Stimulated activated memory B cell treated with anti-CD40 and anti-IgM and Interleukin-4, amounts not matched to agents 10 μg/mL and 1 μg/mL and 100 μg/mL, for 72 hours (primary cell): ENCODE measurements at places on chromosomes 1 and 21.
A peak's percentile ranks its signal among the peaks of the same experiment; 100 is the strongest.

- ATAC-seq, result no peak
Observed at GRCh38 chr1:77636864-77637263, 45.6 kb downstream of the ZZZ3 start.

DNA sequence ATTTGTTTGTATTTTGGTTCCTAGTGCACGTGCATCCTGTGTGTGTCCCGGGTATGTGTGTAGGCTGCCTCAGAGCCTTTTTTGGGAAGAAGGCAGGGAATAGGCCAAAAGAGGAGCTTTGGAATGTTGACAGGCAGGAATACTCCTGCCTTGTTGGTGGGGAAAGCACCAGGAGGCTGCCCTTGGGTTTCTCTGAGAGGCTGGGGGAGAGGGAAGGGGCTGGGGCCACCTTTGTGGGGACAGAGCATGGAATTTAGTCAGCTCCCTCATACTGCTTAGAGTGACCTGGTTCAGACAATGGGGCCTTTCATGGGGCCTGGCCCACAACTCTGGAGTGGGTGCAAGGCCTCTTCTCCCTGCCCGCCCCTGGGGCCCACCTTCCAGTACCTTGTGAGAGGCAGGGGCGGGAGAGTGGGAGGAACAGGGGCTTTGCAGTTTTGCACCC, 31.3 kb downstream of the ACOT11 start:
- no peak for ATAC-seq

GRCh38 chr1:218351391-218352074, 6.4 kb downstream of the TGFB2 start:
- peak; percentile 69 for ATAC-seq

GRCh38 chr1:76942549-76942948, 75.3 kb downstream of the ST6GALNAC5 start:
- no peak for ATAC-seq

DNA sequence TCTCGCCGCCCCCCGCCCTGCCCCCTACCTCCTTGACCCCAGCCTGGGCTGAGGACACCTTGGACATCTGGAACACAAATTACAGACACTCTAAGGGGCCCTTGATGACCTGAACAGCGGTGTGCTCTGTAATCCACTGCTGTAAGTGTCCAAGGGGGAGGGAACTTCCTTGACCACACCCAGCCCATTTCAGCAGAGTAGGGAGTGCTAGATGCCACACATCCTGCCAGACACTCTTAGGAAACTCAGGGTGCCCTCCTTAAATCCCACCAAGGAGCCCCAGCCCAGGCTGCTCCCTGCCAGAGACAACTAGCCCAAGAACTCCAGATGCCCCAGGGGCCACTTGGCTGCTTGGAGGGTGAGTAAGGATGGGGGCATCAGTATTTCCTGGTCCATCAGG, 282.2 kb downstream of the RRAGC start:
- no peak for ATAC-seq

DNA sequence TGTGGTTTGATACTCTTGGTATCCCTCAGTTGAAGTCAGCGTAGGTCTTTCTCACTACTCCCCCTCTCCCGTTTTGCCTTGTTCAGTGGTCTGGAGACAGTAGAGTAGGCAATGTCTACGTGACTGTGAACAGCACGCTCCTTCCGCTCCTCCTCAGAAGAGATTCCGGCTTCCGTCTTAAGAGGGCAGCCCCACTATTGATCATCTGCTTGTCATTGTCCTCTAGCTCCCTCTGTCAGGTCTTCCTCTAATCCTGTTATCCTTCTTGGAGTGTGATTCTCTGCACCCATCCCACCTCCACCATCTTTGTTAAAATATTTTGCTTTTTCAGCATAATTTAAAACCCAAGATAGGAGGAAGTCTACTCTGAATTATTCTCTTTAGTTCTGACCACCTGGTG, 129.9 kb upstream of the KCNK2 start:
- no peak for ATAC-seq

- ATAC-seq, result no peak
Observed at GRCh38 chr1:229067546-229067945, 203.4 kb upstream of the RAB4A start.

GRCh38 chr1:10900251-10900651, 103.8 kb upstream of the CASZ1 start:
- ATAC-seq, result no peak

DNA sequence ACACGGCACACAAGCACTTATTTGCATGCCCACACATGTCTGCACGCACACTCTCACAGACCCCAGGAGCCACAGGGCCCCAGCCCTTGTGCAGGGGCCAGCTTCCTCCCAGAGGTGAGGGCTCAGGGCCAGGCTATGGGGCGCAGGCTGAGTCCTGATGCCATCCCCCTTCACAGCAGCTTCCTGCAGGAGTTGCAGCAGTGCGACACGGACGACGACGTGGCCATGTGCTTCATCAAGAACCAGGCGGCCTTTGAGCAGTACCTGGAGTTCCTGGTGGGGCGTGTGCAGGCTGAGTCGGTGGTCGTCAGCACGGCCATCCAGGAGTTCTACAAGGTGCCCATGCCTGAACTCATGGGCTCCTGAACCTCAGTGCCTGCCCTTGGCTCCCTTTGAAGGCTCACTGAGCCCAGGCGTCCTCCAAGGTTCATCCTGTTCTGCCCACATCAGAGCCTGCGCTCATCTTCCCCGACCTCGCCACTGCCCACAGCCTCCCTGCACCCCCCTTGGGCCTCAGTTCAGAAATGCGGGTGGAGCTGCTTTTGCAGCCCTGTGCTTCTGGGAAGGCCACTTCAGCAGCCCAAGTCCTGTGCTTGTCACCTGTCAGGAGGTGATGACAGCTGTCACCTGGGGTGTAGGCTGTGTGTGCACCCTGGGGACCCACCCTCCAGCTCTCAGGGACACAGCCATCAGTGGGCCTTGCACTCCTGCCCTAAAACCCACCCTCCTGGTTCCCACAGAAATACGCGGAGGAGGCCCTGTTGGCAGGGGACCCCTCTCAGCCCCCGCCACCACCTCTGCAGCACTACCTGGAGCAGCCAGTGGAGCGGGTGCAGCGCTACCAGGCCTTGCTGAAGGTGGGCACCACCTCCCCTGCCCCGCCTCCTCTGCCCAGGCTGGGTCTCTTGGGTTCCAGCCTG, 66.6 kb downstream of the TRIM11 start:
- ATAC-seq, result no peak

GRCh38 chr1:151828921-151829320, 2.7 kb downstream of the RORC start:
- ATAC-seq, result no peak

GRCh38 chr1:78511334-78511733, 20.6 kb downstream of the PTGFR start:
- ATAC-seq, result no peak

GRCh38 chr1:111334169-111334568, 43.5 kb downstream of the CHIA start:
- peak; percentile 64 for ATAC-seq

- no peak for ATAC-seq
Observed at GRCh38 chr1:166273618-166274017, 106.8 kb upstream of the FAM78B start.

- no peak for ATAC-seq
Observed at GRCh38 chr1:209158851-209159250, 424.7 kb upstream of the CAMK1G start.

GRCh38 chr1:99268021-99268420, 3.7 kb downstream of the PLPPR4 start:
- ATAC-seq, result no peak

- peak; percentile 74 for ATAC-seq
Observed at GRCh38 chr1:162951553-162952315, 90.8 kb upstream of the CCDC190 start.

DNA sequence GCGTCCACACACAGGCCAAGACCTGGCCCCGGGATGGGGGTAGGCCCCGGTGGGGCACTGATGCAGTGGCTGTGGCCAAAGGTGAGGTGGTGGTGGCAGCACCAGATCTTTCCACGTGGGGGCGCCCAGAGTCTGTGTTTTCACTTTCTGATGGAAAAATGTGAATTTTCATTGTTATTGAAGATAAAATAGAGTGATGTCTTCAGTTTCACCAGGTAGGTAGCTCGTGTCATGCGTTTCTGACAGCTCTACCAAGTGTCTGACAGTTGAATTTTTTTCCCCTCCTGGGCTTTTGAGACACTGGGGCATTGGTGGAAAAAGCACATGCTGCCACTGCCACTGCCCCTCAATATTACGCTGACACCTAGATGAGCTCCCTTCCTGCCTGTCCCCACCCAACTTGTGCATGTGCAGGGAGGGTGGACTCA, 40.0 kb upstream of the MAGOH start:
- ATAC-seq, result peak; percentile 71

- no peak for ATAC-seq
Observed at GRCh38 chr21:41972511-41973205, 18.8 kb upstream of the C2CD2 start.

GRCh38 chr1:41789661-41790330, 128.9 kb downstream of the HIVEP3 start:
- no peak for ATAC-seq

GRCh38 chr1:119347858-119348257, 20.7 kb upstream of the HAO2 start:
- ATAC-seq, result peak; percentile 93

- no peak for ATAC-seq
Observed at GRCh38 chr21:21973806-21974205, 975.6 kb downstream of the NCAM2 start.

DNA sequence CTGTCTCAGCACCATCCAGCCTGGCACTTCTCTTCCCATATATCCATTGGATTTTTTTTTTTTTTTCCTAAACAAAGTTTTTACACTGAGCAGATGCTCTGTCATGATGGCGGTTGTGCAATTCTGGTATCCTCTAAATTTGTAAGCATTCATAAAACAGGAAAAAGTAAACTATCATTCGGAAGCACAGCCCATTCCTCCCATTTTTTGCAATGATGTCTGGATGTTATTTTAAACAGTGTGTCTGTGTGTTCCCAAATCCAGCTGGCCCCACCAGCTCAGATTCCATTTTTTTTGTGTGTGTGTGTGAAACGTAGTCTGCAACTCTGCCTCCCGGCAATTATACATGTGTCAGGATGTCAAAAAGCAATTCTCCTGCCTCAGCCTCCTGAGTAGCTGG, 33.5 kb downstream of the PDPN start:
- ATAC-seq, result no peak
